ENCODE measurements at places on chromosomes 6 and 20. TPM values are rescaled to one million over a fixed set of nuclear protein-coding genes. Genes with fewer than 3 reads are reported as not detected.

DNA sequence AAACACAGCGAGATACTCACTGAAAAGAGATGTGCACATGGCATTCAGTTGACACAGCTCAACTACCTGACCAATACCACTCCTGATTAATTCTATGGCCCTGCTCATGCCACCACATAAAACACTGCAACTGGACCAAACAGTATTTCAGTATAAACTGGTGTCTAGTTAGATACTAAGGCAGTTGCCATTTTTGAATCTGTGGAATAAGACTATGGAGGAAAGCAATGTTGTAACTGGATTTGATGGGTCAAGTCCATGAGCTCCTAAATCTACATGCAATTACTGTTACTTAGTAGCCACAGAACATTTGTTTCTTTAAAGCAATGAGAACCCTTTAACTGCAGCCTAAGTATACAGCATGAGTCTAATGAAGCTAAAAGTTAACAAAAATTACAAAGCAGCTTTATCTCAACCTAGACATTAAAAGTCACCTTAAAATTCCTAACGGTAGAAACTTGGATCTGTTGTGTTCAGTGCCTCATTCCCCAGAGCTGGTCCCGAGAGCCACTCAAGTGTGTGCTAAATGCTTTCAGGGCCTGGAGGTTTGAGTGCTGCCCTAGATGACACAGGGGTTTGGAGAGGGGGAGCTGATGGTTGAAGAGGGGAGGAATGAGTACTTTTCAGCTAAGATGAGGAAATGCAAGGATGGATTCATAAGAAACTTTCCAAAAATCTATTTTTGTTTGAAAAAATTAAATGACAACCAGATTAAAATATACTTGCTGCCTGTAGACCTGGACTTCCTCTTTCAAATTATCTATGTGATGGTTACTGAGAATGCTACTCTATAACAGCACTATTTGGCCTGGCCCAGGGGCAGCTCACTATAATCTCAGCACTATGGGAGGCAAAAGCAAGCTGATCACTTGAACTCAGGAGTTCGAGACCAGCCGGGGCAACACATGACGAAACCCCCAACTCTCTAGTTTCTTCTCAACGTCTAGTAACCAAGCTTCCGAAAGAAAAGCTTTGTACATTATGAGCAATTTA lies 15.6 kb downstream of the SNX5 start:
- no peaks in the 10 kb centered on the region for H3K27me3 ChIP-seq
- no peaks in the 10 kb centered on the region for H3K4me1 ChIP-seq
- H3K4me3 ChIP-seq, result no peak overlapping the region
- DNase-seq, result no peak
- 0 out of 2 replicates have a peak overlapping the region, but pooled peaks have one; percentile 11 for H3K27ac ChIP-seq

DNA sequence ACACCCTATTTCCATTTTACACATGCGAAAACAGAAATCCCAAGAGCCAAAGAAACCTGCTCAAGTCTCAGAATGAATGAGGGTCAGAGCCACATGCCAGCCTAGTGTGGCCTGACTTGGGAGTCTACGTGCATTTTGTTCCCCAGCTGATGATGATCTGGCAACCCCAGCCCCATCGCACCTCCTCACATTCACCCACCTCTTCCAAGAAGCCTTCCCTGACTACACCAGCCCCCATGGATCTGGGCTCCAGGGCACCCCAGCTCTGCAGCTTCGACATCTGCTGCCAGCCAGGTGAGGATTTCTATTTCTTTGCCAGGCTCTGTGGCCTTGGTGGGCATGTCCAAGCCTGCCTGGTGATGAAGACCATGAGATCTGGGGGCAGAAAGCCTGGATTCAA lies 41.0 kb downstream of the ANGPT4 start:
- no peaks in the 10 kb centered on the region for H3K27me3 ChIP-seq
- no peak for DNase-seq
- H3K27ac ChIP-seq, result no peak overlapping the region
- H3K4me3 ChIP-seq, result no peak overlapping the region

GRCh38 chr20:45937765-45938164 lies 3.3 kb downstream of the PCIF1 start:
- no peak for DNase-seq
- no peak overlapping the region for H3K27ac ChIP-seq
- no peak overlapping the region for H3K4me3 ChIP-seq
- peaks cover 8% of the 10 kb centered on the region for H3K36me3 ChIP-seq
- peaks cover 5% of the 10 kb centered on the region for H3K4me1 ChIP-seq
- no peaks in the 10 kb centered on the region for H3K27me3 ChIP-seq

DNA sequence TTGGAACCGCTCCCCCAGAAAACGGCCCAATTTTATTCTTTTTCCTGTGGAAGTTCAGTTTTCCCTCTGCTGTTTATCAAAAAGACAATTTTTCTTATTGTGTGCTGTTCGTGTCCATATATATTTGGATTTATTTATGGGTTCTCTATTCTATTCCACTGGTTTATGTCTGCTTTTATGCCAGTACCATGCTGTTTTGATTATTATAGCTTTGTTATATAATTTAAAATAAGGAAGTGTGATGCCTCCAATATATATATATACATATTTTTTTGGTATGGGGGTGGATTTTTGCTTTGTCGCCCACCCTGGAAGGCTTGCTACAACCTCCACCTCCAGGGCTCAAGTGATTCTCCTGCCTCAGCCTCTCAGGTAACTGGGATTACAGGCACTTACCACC lies 103.3 kb downstream of the TFAP2B start:
- no peak overlapping the region for H3K27ac ChIP-seq
- no peak overlapping the region for H3K4me3 ChIP-seq
- no peaks in the 10 kb centered on the region for H3K4me1 ChIP-seq

GRCh38 chr20:16441546-16442164 lies 131.6 kb downstream of the KIF16B start:
- no peak for DNase-seq
- H3K27ac ChIP-seq, result no peak overlapping the region
- H3K36me3 ChIP-seq, result no peaks in the 10 kb centered on the region
- no peaks in the 10 kb centered on the region for H3K27me3 ChIP-seq
- no peaks in the 10 kb centered on the region for H3K4me1 ChIP-seq

GRCh38 chr20:53942973-53943372 lies 127.4 kb downstream of the BCAS1 start:
- no peak overlapping the region for H3K27ac ChIP-seq
- peaks cover 3% of the 10 kb centered on the region for H3K4me1 ChIP-seq
- no peak for DNase-seq
- H3K4me3 ChIP-seq, result no peak overlapping the region

DNA sequence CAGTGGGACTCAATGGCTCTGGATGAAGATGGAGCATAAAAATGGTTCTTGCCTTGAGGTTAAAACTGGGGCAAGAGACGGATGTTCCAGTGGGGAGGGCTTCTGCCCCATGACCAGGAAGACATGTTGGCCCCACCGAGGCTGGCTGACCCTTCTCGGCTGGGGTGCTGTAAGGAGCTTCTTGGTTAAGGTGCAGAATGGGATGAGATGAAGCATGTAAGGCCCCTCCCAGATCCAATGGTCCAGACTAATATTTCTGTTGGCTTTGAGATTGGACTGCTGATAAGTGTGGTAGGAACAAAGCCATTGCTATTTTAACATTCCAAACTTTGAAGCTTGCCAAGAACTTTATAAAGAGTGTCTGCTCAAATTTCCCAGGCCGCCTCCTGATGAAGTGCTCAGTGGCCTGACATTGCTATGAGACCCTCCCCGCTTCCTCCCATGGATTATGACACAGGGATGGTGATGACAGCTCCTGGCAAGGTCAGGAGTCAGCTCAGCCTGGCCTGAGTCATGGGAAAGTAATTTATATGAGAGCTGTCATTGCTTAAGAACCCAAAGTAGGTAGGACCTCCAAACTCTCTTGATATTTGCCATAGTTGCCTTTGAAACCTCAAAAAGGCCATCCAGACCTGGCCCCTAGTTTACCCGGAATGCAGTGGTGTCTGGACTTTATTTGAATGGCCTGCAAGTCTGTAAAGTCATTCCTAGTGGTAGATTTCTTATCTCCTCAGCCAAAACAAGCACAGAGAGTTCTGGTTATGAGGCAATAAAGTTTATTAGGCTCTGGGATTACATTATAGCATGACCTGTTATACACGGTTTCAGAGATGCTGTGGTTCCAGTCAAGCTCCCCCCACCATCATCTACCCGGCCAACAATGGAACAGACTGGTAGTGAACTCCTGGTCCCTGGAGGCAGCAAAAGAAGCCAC lies 55.2 kb downstream of the TGM2 start:
- H3K27me3 ChIP-seq, result no peaks in the 10 kb centered on the region
- DNase-seq, result peak; percentile 7
- no peaks in the 10 kb centered on the region for H3K36me3 ChIP-seq
- no peaks in the 10 kb centered on the region for H3K4me1 ChIP-seq
- H3K27ac ChIP-seq, result no peak overlapping the region
- H3K4me3 ChIP-seq, result no peak overlapping the region

DNA sequence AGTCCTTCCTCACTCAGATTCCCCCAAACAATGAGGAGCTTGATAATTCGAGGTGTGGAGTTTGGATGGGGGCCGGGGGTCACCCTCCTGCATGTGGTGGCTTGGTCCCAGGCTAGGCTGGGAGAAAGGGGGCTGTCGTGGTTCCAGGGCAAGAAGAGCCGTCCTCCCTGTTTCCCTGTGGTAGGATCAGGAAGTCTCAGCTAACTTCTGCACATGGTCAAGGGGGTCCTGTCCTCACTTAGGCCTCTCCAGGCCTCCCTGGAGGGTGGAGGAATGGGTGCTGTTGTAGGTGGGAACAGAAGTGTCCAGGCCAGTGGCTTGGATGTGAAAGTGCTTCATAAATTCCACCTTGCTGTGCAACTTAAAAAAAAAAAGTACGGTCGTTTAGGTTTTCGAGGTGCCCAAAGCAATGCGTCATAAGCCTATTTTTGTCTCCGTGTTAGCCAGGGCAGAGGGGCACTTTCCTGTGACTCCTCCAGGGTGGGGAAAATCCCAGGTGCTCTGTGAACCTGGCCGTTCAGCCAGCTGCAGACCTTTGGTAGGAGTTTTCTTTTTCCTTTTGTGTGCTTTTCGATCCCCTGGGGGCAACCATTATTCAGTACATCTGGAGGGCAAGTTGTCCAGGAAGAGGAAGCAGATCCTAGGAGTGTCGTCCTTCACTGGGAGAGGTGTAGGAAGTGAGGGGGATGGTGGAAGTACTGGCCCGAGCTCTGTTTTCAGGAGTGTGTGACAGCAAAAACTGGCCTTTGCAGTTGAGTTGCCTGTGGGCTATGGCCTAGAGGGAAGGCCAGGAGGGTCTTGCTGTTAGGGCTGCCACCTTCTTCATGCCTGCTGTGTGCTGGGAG lies 9.6 kb downstream of the IGF2R start:
- no peak overlapping the region for H3K27ac ChIP-seq
- no peaks in the 10 kb centered on the region for H3K36me3 ChIP-seq
- no peaks in the 10 kb centered on the region for H3K27me3 ChIP-seq
- no peak overlapping the region for H3K4me3 ChIP-seq

DNA sequence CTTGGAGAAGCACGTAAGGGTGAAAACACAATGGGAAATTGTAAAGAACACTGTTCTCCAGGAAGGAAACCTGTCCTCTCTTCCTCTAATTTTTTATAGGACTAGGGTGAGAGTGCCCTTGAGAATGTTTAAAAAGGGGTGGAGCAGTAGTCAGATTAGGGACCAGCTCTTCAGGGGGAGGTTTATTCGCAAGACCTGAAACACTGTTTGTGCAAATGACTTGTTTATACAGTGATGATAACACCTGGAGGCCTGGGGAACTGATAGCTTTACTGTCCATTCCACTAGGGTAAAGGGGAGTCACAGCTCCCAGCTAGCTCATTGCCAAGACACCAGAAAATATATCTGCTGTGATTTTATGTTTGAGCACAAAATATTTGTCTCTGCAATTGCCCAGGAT lies 8.1 kb upstream of the FUT9 start:
- no peaks in the 10 kb centered on the region for H3K27me3 ChIP-seq
- H3K4me3 ChIP-seq, result no peak overlapping the region
- peaks cover 2% of the 10 kb centered on the region for H3K4me1 ChIP-seq
- no peaks in the 10 kb centered on the region for H3K36me3 ChIP-seq
- no peak overlapping the region for H3K27ac ChIP-seq

GRCh38 chr20:53676987-53677386 lies 83.3 kb upstream of the ZNF217 start:
- no peak for DNase-seq
- H3K4me1 ChIP-seq, result peaks cover 2% of the 10 kb centered on the region
- H3K27ac ChIP-seq, result no peak overlapping the region
- H3K27me3 ChIP-seq, result no peaks in the 10 kb centered on the region

DNA sequence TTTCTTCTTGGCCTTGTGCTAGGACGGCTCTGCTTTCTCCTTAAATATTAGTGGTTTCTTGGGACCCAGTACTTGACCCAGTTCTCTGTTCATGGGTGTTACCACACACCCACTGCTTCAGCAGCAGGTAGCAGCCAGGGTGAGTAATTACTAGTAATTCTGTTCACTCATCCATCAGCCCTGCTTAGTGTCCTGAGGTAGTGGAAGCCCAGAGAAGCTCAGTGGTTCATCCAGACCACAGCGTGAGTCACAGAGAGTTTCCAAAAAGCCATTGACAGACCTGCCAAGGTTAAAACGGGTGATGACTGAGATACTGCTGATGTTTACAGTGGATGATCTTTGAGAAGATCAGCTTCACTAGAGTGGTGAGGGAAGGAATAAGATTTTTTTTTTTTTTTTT lies 51.7 kb upstream of the HINT3 start:
- no peak overlapping the region for H3K27ac ChIP-seq
- no peak overlapping the region for H3K4me3 ChIP-seq

- no peaks in the 10 kb centered on the region for H3K36me3 ChIP-seq
These were observed 2.3 kb upstream of the TGM2 start for GRCh38 chr20:38167328-38167850.

DNA sequence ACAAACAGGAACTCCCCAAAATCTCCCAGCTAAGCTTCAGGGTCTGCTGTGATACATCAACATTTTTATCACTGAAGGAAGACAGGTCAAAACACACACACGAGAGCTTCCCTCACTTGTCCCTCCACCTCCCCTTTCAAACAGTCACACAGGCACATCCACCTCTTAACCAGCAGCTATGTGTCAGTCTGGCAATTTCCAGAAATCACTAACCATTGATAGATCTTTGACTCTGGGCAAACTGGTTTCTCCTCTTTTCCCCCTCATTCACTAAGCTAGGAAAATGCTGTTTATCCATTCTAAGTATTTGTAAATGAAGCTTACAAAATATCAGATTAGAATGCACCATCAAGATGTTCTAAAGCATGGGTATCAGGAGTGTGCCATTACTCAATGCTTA lies 87.8 kb downstream of the DCDC2 start:
- no peak overlapping the region for H3K27ac ChIP-seq
- H3K4me1 ChIP-seq, result no peaks in the 10 kb centered on the region
- DNase-seq, result no peak
- H3K36me3 ChIP-seq, result no peaks in the 10 kb centered on the region

DNA sequence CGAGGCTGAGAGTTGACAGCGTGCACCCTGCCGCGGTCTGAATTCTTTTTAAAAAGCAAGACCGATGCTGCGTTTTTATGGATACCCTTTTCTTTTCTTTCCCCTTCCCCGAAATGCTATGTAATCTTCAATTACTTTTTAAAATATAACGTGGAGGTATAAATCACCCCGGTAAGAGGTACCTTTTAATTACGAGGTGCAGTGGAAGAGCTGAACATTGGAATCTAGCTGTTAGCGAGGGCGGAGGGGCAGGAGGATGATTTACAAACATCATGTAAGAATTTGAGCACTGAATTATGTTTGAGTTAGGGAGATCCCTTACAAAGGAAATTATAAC lies 1.2 kb downstream of the EYA2 start:
- H3K27ac ChIP-seq, result no peak overlapping the region
- H3K4me1 ChIP-seq, result no peaks in the 10 kb centered on the region
- DNase-seq, result no peak
- peak overlapping the region; percentile 61 for H3K4me3 ChIP-seq

Gene SLC26A8
- 0.56 TPM for total RNA-seq

Gene SLC22A2
- total RNA-seq, result 1.4 TPM

Gene RIMS4
- total RNA-seq, result 44.2 TPM

Gene VPS16
- total RNA-seq, result 22.6 TPM

Gene ELOVL4
- 15.1 TPM for total RNA-seq

Gene APOM
- total RNA-seq, result 3.4 TPM

Gene TINAG
- total RNA-seq, result not detected

Gene ADAM33
- 5.7 TPM for total RNA-seq

Gene TFB1M
- 49.4 TPM for total RNA-seq

Gene LPIN3
- total RNA-seq, result 3.7 TPM

Gene RNF144B
- total RNA-seq, result 9.8 TPM

Measured in H1 (cell line).